Mesenteric fat pad (tissue), 1 donor: ENCODE measurements at places on chromosomes 3 and 15. TPM values are rescaled to one million over a fixed set of nuclear protein-coding genes. Genes with fewer than 3 reads are reported as not detected.

GRCh38 chr3:52836986-52837385, 2.2 kb upstream of the MUSTN1 start:
- DNase-seq, result no peak

- no peak for DNase-seq
Observed at GRCh38 chr3:127066635-127067034, 83.7 kb downstream of the PLXNA1 start.

DNA sequence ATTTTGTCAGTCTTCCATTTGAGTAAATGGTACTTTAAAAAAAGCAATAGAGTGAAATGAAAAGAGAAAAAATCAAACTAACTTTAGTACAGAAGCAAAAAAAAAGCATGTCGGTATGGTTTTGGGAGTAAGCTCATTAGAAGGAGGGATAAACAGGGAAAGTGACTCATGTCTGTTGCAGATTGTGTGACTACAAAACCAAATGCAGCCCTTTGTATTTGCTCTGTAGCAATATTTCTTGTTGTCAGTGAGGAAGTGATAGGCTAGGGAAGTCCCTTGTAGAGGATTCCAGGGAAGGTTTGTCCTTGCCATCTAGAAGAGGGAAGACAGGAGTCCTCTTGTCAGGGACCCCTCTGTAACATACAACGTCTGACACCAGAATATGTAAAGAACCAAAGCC, 150.5 kb upstream of the POU1F1 start:
- no peak for DNase-seq

DNA sequence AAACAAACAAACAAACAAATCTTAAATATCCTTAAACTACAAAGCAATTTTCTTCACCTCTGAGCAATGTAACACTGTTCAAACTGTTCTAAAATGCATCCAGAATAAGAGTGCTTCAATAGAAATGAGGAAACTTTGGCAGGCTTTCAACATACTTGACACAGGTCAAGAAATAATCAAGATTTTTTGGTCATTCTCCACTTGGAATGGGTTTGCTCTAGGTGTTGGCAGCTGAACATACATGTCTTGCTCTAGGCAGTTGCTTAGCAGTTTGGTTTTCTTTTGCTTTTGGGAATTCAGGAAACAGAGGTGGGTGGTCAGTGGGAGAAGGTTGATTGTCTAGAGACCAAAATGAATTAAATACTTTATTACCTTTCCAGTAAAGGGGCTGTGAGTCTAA, 1.4 kb upstream of the LRRC3B start:
- no peak for DNase-seq

GRCh38 chr15:33742306-33742705, 226.0 kb upstream of the CHRM5 start:
- no peak for DNase-seq

- DNase-seq, result no peak
Observed at GRCh38 chr3:153221748-153222162, 59.7 kb downstream of the RAP2B start.

GRCh38 chr15:54149115-54149531, 170.9 kb downstream of the UNC13C start:
- DNase-seq, result no peak

- DNase-seq, result no peak
Observed at GRCh38 chr15:31149088-31149505, 47.6 kb upstream of the TRPM1 start.

Gene DCLK3
- total RNA-seq, result 0.16 TPM

Gene NRROS
- 20.7 TPM for total RNA-seq
